ENCODE measurements at places on chromosomes 3 and 15.
A peak's percentile ranks its signal among the peaks of the same experiment; 100 is the strongest.

GRCh38 chr3:131250466-131250865 lies 131.1 kb upstream of the NUDT16 start:
- no peak overlapping the region for H3K4me3 ChIP-seq
- no peaks in the 10 kb centered on the region for H3K27me3 ChIP-seq
- DNase-seq = no peak
- H3K4me1 ChIP-seq = no peaks in the 10 kb centered on the region

DNA sequence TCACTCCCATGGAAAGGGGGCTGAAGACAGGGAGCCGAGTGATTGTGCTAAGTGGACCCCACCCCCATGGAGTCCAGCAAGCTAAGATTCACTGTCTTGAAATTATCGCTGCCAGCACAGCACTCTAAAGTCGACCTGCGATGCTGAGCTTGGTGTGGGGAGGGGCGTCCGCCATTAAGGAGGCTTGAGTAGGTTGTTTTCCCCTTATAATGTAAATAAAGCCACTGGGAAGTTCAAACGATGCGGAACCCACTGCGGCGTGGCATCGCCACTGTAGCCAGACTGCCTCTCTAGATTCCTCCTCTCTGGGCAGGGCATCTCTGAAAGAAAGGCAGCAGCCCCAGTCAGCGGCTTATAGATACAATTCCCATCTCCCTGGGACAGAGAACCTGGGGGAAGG lies 10.9 kb upstream of the SRGAP3 start:
- no peak overlapping the region for H3K27ac ChIP-seq
- no peak overlapping the region for H3K4me3 ChIP-seq
- DNase-seq = no peak
- no peaks in the 10 kb centered on the region for H3K36me3 ChIP-seq

- H3K27ac ChIP-seq = peak overlapping the region; percentile 44
- peaks cover 61% of the 10 kb centered on the region for H3K36me3 ChIP-seq
- no peak for DNase-seq
- H3K27me3 ChIP-seq = no peaks in the 10 kb centered on the region
These were observed 4.0 kb downstream of the TLE3 start for GRCh38 chr15:70093481-70094319.

- H3K27ac ChIP-seq = peak overlapping the region; percentile 27
- no peak for DNase-seq
- no peak overlapping the region for H3K4me3 ChIP-seq
- peaks cover 9% of the 10 kb centered on the region for H3K4me1 ChIP-seq
- no peaks in the 10 kb centered on the region for H3K27me3 ChIP-seq
These were observed 121.0 kb downstream of the ZNF609 start for GRCh38 chr15:64581408-64581761.

- no peaks in the 10 kb centered on the region for H3K4me1 ChIP-seq
- H3K36me3 ChIP-seq = no peaks in the 10 kb centered on the region
- H3K27me3 ChIP-seq = no peaks in the 10 kb centered on the region
- H3K4me3 ChIP-seq = no peak overlapping the region
These were observed 59.8 kb upstream of the GYG1 start for GRCh38 chr3:148931574-148931973.

DNA sequence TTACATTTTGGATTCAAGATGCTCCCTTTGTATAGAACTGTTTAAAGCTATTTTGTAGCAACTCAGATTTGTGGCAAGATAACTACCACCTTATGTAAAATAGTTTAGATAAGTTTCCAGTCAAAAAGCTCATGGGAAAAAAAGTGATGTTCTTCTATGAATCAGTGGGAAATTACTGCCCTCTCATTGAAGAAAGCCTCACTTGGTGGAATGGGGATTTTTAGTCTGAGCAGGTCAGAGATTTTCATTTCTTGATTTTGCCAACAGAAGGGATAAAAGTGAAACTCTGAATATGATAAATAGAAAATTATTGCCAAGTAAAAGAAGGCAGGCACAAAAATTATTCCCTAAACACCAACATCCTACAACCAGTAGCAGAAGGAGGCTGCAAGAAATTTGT lies 25.8 kb upstream of the CSTA start:
- no peak overlapping the region for H3K4me3 ChIP-seq
- H3K27ac ChIP-seq = no peak overlapping the region
- H3K36me3 ChIP-seq = no peaks in the 10 kb centered on the region

- H3K4me1 ChIP-seq = peaks cover 32% of the 10 kb centered on the region
- H3K4me3 ChIP-seq = peak overlapping the region; percentile 79
- no peak for DNase-seq
- no peaks in the 10 kb centered on the region for H3K27me3 ChIP-seq
- peaks cover 4% of the 10 kb centered on the region for H3K36me3 ChIP-seq
These were observed 73.8 kb downstream of the RBPMS2 start for GRCh38 chr15:64701482-64702184.

GRCh38 chr3:122233101-122233952 lies 49.9 kb downstream of the CASR start:
- peaks cover 8% of the 10 kb centered on the region for H3K27me3 ChIP-seq
- no peak overlapping the region for H3K27ac ChIP-seq
- no peak overlapping the region for H3K4me3 ChIP-seq
- DNase-seq = no peak

DNA sequence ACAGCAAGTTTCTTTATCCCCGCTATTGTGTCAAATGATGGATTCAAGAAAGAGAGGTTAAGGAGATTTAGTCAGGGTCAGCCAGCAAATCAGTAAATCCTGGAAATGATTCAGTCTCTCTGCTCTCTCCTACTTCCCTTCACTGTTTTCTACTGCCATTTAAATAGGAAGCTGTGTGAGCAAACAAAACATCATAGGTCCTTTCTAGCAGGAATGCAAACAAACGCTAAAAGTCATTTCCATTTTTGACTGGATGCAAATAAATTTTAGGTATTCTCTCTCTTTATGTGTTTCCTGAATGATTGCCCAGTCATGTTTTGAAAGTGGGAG lies 299.4 kb upstream of the RORA start:
- H3K4me3 ChIP-seq = no peak overlapping the region
- DNase-seq = no peak
- H3K27me3 ChIP-seq = peaks cover 15% of the 10 kb centered on the region
- H3K4me1 ChIP-seq = no peaks in the 10 kb centered on the region
- no peaks in the 10 kb centered on the region for H3K36me3 ChIP-seq

GRCh38 chr3:140467104-140467577 lies 210.7 kb upstream of the TRIM42 start:
- H3K4me3 ChIP-seq = no peak overlapping the region
- H3K27me3 ChIP-seq = no peaks in the 10 kb centered on the region
- DNase-seq = peak; percentile 17
- H3K36me3 ChIP-seq = no peaks in the 10 kb centered on the region
- no peak overlapping the region for H3K27ac ChIP-seq
- H3K4me1 ChIP-seq = no peaks in the 10 kb centered on the region

- peak; percentile 47 for DNase-seq
- peaks cover 33% of the 10 kb centered on the region for H3K4me1 ChIP-seq
- 0 out of 3 replicates have a peak overlapping the region, but pooled peaks have one; percentile 23 for H3K27ac ChIP-seq
- no peak overlapping the region for H3K4me3 ChIP-seq
- H3K36me3 ChIP-seq = peaks cover 13% of the 10 kb centered on the region
- no peaks in the 10 kb centered on the region for H3K27me3 ChIP-seq
These were observed 1.8 kb upstream of the MESD start for GRCh38 chr15:80991421-80991820.

GRCh38 chr15:60135961-60136360 lies 131.8 kb downstream of the FOXB1 start:
- no peaks in the 10 kb centered on the region for H3K36me3 ChIP-seq
- no peak overlapping the region for H3K4me3 ChIP-seq
- no peaks in the 10 kb centered on the region for H3K4me1 ChIP-seq

DNA sequence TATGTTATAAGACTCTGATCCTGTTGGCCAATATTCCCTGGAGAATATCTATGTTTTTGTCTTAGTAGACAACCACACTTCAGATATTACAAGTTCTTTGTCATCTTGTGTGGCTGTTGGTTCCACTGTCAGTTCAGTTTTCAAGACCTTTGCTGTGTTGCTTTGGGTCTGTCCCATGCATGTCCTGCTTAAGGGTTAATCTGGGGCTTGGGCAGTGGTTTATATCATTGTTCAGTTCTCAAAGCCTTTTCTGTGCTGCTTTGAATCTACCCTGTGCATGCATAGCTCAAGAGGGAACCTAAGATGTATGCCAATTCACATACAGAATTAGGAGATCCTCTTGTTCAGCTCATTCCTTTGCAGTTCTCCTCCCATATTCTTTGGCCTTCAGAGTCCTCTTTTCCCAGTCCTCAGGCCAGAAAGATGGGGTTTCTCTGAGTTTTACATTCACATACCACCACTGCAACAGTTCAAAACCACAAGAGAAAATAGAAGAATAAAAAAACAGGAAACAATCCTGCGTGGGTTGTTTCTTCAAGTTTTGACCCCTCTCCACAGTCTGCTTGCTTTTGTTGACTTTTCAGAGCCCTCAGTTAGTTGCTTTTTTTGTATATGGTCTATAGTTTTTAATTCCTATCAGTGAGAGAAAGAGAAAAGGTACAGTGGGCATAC lies 21.6 kb downstream of the BUB1B start:
- no peaks in the 10 kb centered on the region for H3K4me1 ChIP-seq
- H3K27ac ChIP-seq = no peak overlapping the region
- no peak overlapping the region for H3K4me3 ChIP-seq
- peaks cover 75% of the 10 kb centered on the region for H3K36me3 ChIP-seq
- no peak for DNase-seq

GRCh38 chr15:33621141-33621540 lies 310.4 kb downstream of the RYR3 start:
- DNase-seq = no peak
- no peak overlapping the region for H3K27ac ChIP-seq
- H3K4me3 ChIP-seq = no peak overlapping the region
- no peaks in the 10 kb centered on the region for H3K36me3 ChIP-seq
- no peaks in the 10 kb centered on the region for H3K4me1 ChIP-seq

- no peaks in the 10 kb centered on the region for H3K36me3 ChIP-seq
- DNase-seq = peak; percentile 24
- H3K27ac ChIP-seq = no peak overlapping the region
These were observed 110.3 kb upstream of the KLF13 start for GRCh38 chr15:31216215-31216911.

DNA sequence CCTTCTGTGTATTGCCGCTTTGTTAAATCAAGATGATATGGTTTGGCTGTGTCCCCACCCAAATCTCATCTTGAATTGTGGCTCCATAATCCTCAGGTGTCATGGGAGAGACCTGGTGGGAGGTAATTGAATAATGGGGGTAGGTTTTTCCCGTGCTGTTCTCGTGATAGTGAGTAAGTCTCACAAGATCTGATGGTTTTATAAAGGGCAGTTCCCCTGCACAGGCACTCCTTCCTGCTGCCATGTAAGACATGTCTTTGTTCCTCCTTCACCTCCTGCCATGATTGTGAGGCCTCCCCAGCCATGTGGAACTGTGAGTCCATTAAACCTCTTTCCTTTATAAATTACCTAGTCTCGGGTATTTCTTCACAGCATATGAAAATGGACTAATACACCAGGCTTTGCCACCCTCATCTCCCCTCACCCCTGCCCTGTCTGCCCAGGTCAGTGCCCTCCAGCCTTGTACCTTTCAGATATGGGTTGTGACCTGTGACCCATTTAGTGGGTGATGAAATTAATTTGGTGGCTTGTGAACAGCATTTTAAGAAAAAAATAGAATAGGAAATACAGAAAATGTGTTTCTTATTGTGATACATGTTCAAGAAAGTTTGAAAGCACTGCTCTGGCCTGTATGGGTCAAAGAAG lies 56.1 kb upstream of the MCF2L2 start:
- H3K27me3 ChIP-seq = no peaks in the 10 kb centered on the region
- no peak overlapping the region for H3K27ac ChIP-seq
- H3K4me1 ChIP-seq = peaks cover 4% of the 10 kb centered on the region
- no peaks in the 10 kb centered on the region for H3K36me3 ChIP-seq
- no peak overlapping the region for H3K4me3 ChIP-seq

GRCh38 chr15:64430000-64430735 lies 30.2 kb upstream of the ZNF609 start:
- peak overlapping the region; percentile 24 for H3K27ac ChIP-seq
- no peaks in the 10 kb centered on the region for H3K27me3 ChIP-seq
- peaks cover 9% of the 10 kb centered on the region for H3K36me3 ChIP-seq
- no peak overlapping the region for H3K4me3 ChIP-seq
- 0 out of 2 replicates have a peak, but pooled peaks cover 3% of the 10 kb centered on the region for H3K4me1 ChIP-seq

DNA sequence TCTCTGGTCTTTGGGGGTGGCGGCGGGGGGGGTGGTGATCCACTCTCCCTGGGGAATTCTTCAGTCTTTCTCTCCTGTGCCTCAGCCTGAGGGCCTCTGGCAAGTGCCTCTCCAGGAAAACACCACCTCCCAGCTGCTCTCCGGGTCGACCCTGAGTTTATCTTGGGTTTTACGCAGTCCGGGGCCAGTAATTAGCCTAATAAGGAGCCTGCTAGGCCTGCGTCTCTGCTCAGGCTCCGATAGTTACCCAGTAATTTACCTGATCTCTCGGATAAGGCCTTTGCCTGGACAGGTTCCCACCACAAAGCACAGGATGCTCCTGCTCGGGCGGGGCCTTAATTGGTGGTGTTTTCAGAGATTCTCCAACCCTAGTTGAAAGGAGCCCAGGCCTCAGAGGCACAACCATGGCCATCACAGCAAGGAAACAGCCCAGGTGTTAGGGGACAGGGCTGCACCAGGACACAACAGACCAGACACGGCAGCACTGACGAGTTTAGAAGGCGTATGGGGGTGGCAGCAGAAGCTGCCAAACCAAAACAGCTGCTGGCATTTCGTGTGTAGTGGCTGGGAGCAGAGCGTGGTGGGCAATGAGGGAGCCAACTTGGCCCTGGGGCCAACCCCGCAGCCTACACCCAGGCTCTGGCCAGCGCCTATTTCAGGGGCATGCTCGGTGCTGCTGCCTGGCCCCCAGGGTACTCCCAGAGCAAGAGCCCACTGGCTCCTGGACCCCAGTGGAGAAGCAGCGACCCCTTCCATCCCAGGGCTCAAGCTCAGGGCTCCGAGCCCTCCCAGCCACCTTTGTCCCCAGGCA lies 71.4 kb downstream of the KLF13 start:
- no peak overlapping the region for H3K4me3 ChIP-seq
- H3K27me3 ChIP-seq = peaks cover 3% of the 10 kb centered on the region
- no peaks in the 10 kb centered on the region for H3K4me1 ChIP-seq
- H3K27ac ChIP-seq = no peak overlapping the region
- DNase-seq = no peak
- H3K36me3 ChIP-seq = no peaks in the 10 kb centered on the region

DNA sequence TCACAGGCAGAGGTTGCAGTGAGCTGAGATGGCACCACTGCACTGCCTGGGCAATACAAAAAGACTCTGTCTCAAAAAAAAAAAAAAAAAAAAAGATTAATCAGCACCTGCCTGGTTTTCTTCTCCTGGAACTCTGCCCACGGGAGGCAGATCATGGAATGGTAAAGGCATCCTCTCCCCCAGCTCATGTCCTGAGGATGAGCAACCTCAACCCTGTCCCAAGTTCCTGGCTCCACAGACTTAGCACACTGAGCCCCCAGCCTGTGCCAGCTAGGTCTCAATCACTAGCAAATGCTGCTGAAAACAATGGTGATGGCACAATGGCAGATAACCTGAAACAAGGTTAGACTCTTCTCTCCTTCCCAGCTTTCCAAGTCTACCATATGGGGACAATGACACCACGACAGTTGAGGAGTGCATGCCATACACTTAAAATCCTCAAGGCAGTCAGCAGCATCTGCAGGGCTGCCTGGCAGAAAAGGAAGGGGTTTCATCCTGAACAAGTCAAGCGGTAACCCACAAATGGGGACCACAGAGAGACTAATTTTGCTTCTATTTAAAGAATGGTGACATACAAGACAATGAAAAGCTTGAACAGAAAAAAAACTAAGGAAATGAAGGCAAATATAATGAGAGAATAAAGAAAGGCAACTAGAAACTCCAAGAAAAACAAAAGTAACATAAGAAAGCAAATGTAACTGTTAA lies 4.8 kb downstream of the CLN6 start:
- no peak overlapping the region for H3K4me3 ChIP-seq
- peaks cover 39% of the 10 kb centered on the region for H3K36me3 ChIP-seq
- peaks cover 26% of the 10 kb centered on the region for H3K4me1 ChIP-seq
- peak overlapping the region; percentile 36 for H3K27ac ChIP-seq
